ENCODE measurements at places on chromosomes 13 and 19.

- no peak for DNase-seq
These were observed 83.0 kb downstream of the NUFIP1 start for GRCh38 chr13:44906230-44906629.

GRCh38 chr13:43132911-43133310 lies 109.5 kb downstream of the DNAJC15 start:
- no peak for DNase-seq

- no peak for DNase-seq
These were observed 165.5 kb downstream of the FGF14 start for GRCh38 chr13:102236341-102236740.

- DNase-seq: peak; percentile 69
These were observed 32.6 kb downstream of the TFDP1 start for GRCh38 chr13:113616991-113617749.

DNA sequence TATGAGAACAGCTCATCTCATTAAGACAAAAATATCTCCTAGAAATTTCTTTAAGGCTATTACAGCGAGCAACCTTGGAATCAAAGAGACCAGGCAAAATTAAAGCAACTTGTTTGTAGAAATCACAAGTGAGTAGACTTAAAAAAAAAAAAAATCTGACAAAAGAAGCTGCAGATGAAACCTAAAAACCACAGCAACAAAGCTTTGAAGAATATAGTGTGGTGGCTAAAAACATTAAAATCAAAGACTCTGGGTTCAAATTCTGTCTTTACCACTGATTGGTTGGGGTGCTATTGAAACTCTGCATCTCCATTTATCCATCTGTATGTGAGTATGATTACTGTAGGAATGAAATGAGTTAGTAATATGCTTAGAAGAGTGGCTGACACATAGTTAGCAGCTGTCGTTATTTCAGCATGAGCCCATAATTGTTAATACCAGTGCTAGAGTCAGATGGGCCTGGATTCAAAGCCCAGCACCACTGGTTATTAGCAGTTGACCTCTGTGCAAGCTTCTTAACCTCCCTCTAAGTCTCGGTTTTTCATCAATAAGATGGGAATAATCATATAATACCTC lies 157.6 kb downstream of the FOXO1 start:
- no peak for DNase-seq

DNA sequence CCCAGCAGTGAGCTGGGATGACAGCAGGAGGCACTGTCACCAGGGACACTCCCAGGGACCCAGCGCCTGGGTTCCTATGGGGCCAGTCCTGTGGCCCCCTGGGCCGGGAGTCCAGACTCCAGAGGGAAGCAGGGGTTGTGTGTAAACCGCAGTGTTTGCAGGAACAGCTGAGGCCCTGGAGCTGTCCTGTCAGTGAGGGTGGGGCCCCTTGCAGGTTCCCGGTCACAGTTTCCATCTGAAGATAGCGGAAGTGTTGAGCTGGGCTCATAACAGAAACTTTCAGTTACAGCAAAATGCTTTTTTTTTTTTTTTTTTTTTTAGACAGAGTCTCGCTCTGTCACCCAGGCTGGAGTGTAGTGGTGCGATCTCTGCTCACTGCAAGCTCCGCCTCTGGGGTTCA lies 17.7 kb upstream of the CSNK1G2 start:
- DNase-seq: no peak

DNA sequence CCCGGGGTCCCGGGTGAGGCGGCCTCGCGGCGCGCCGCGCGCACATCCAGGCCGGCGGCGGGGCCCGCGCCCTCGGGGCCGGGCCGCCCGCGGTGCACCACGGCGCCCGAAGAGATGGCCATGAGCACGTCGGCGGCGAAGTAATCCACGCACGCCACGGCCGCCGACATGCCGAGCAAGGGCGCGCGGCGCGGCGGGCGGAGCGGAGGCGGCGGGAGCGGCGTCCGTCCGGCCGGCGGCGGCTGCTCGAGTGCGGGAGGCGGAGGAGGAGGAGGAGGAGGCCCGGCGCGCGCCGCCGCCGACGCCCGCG lies at the start of gene KLF16:
KLF16 (minus strand) TSS at position 252 of the 310 bp plus-strand sequence; CDS start at position 170, 82 bp downstream.
- no peak for DNase-seq

GRCh38 chr19:584240-585001 lies 5.3 kb upstream of the HCN2 start:
- no peak for DNase-seq

GRCh38 chr19:53927739-53928138 lies 18.7 kb downstream of the CACNG7 start:
- peak; percentile 51 for DNase-seq

- no peak for DNase-seq
These were observed 136.8 kb upstream of the SERP2 start for GRCh38 chr13:44236801-44237207.

DNA sequence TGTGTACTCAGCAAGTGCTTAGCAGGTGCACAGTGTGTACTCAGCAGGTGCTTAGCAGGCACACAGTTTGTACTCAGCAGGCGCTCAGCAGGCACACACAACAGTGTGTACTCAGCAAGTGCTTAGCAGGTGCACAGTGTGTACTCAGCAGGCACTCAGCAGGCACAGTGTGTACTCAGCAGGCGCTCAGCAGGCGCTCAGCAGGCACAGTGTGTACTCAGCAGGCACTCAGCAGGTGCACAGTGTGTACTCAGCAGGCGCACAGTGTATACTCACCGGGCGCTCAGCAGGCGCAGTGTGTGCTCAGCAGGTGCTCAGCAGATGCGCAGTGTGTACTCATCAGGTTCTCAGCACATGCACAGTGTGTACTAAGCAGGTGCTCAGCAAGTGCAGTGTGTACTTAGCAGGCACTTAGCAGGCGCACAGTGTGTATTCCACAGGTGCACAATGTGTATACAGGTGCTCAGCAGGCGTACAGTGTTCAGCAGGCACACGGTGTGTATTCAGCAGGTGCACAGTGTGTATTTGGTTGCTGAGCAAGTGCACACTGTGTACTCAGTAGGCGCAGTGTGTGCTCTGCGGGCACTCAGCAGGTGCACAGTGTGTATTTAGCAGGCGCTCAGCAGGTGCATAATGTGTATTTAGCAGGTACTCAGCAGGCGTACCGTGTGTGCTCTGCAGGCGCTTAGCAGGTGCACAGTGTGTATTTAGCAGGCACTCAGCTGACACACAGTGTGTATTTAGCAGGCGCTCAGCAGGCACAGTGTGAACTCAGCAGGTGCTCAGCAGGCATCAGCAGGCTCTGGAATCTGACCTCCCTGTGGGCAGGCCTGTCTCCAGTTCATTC lies 15.1 kb downstream of the CRTC1 start:
- no peak for DNase-seq

GRCh38 chr19:17049711-17050280 lies 23.2 kb upstream of the CPAMD8 start:
- peak; percentile 63 for DNase-seq

DNA sequence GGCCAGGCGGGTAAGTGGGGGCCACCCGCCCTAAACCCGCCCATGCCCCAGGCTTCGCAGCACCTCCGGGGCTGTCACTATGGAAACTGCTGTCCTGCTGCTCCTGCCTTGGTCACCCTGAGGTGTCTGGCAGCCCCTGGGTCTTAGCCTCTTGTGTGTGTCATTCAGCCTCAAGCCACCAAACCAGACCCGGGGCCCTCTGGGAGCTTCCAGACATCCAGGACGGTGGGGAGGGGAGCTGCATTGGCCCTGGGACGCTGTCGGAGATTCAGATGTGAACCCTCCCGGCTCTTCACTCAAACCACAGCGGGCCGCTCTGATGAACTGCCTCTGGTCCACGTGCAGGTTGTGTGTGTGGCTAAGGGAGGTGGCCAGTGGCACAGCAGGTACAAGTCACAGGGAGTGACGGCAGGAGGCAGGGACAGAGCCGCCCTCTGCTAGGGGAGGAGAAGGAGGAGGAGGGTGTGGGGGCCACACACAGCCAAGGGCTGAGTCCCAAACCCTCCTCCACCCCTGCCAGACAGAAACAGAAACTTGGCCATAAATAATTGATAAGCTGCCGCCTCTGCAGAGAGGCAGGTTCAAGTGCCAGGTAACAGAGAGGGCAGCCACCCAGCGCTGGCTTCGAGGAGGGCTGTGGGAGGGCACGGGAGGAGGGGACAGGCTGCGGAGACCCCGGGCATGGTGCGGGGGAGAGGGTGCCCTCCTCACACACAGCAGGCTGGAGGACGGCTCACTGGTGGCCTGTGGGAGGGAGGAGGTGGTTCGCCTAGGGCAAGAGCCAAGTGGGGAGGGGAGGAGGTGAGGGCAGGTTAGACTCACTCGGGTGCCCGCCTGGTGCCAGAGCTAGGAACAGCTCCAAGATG lies 8.0 kb downstream of the NANOS3 start:
- no peak for DNase-seq

DNA sequence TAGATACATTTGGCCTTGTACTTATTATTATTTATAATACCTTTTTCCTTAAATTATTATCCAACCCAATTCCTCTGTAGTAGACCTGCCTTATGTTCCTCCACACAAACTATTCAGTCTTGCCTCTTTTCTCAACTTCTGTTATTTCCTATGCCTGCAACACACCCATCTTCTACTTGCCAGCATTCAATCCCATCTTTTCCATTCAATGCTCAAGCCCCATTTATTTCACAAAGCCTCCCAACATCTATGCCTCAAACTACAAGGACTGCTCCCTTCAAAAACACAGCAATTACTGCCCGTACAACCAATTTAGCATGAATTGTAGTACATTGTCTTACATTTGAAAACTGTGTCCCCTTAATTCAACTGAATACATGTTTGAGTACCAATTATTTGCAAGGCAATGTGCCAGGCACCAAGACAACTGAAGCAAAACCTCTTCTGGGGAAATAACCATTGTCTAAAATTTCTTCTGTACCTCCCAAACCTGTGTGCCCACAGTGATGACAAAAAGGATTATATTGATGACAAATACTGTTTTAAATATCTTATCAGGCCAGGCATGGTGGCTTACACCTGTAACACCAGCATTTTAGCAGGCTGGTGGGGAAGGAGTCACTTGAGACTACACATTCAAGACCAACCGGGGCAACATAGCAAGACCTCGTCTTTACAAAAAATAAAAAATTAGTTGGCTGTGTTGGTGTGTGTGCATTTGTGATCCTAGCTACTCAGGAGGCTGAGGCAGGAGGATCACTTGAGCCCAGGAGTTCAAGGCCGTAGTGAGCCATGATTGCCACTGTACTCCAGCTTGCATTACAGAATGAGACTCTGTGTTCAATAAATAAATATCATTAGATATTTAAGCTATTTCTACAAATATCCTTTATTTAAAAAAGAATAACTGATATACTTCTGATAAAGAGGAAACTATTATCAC lies 35.1 kb downstream of the ELF1 start:
- no peak for DNase-seq

GRCh38 chr13:99355267-99356011 lies 48.2 kb upstream of the GPR183 start:
- DNase-seq: no peak

DNA sequence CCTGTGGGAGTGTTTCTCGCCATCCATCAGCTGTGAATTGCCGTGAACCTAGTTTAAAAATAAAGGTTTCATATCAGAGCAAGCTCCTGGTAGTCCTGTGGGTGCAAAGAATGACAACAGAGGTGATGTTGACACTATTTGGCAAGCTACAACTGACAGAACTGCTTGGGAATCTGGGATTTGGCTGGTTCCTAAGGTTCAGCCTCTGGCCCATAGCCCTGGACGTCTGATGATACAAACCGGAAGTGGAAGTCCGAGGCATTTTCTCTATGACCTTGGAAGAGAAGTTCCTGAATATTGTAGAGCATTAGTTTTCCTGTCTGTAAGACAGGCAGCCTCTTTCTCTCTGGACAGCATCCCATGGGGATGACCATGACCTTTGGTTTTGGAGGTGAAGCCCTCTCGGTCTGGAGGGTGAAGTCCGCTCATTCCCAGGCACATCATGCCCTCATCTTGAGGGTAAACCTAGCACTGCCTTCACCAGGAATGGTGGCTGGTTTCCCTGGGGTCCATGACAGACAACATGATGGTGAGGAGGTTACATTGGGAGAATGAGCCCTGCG lies 29.1 kb downstream of the GATAD2A start:
- DNase-seq: peak; percentile 26

- DNase-seq: no peak
These were observed 199.0 kb downstream of the SLC7A1 start for GRCh38 chr13:29396446-29396845.

- no peak for DNase-seq
These were observed 155.1 kb downstream of the GGACT start for GRCh38 chr13:100433475-100433874.

DNA sequence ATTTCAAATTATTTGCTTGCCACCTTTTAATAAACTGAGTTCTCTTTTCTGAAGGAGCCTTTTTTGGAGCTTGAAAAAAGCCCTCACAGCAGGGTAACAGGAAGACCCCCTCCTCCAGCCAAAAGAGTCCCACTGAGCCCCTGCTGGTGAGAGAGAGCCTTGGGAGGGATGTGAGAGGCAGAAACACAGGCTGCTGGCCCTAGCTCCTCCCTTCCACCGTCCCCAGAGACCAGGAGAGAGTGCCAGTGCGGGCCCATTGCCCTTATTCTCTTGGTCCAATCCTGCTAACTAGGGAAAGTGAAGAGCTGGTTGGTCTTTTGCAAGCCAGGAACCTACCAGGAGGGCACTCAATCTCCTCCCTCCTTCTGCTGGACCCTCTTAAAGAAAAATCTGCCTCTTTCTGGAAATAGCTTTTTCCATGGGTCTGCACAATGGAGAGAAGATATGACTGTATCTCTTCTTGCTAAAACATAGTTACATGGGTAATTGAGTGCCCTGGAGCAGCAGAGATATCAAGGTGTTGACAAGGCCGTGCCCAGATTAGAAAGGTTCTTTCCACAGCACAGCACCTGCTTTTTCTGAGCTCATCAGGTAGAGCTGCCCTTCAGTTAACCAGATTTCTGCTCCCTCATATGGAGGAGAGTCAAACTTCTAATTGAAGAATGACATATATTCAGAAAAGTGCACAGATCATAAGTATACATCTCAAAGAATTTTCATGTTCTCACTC lies 113.9 kb downstream of the LRCH1 start:
- DNase-seq: no peak

- DNase-seq: no peak
These were observed 82.8 kb upstream of the ZNF254 start for GRCh38 chr19:24004166-24004565.

DNA sequence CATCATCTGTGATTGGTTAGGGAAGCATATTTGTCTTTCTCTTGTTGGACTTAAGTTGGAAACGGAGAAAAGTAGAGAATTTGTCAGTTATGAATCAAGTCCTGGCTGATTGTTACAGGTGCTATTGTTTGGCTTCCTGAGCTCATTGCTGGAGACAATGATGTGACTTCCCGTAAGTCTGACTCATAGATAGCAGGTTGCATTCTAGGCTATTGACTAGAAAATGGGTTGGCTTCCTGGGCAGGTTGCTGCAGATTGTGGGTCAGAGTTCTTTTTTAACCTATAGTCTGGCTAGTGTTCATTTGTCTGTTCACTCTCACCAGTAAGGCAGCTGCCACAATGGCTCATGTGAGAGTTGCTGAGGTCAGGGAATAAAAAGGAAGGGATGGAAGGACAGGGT lies 101.5 kb downstream of the CCNA1 start:
- DNase-seq: peak; percentile 24

Measured in astrocyte (in vitro differentiated cells and primary cell).